ENCODE measurements at places on chromosomes 7 and 10. TPM values are rescaled to one million over a fixed set of nuclear protein-coding genes. Genes with fewer than 3 reads are reported as not detected.
A peak's percentile ranks its signal among the peaks of the same experiment; 100 is the strongest.

DNA sequence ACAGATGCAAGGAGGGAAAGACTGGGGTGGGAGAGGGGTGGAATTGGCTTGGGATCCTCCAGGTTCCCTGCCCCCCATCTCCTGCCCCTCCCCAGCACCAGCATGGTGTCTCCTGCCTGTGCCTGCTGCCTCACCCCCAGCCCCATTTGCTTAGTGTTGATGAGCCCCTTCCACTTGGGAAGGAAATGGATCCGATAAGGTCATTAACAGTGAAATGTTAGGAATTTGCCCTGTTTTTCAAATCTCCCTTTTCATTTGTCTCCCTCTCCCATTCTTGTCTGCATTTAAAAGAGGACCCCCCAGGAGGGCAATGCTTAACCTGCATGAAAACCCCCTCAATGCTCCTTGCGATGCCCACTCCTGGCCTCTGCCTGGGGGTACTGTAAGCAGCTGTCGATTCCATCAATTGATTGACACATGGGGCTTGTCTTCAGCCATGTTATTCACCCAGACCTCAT lies 51.5 kb downstream of the HK1 start:
- no peak for DNase-seq

DNA sequence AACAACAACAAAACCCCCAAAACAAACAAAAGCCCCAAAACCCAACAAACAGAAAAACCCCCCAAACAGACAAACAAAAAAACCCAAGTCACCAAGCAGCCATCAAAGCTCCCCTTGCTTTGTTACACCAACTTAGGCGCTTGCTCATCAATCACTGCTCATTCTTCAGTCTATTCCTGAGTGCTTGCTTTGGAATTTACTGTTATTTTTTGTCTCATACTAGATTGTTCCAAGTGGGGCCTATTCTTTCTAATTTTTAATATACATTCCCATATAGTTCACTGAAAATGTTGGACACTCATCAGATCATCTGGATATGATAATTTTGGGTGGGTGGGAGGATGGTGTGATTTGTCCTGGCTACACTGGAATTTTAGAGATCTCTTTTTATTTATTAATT lies 126.0 kb upstream of the JCAD start:
- DNase-seq = no peak

- DNase-seq = no peak
Observed at GRCh38 chr10:69377191-69377590, 39.5 kb downstream of the TACR2 start.

DNA sequence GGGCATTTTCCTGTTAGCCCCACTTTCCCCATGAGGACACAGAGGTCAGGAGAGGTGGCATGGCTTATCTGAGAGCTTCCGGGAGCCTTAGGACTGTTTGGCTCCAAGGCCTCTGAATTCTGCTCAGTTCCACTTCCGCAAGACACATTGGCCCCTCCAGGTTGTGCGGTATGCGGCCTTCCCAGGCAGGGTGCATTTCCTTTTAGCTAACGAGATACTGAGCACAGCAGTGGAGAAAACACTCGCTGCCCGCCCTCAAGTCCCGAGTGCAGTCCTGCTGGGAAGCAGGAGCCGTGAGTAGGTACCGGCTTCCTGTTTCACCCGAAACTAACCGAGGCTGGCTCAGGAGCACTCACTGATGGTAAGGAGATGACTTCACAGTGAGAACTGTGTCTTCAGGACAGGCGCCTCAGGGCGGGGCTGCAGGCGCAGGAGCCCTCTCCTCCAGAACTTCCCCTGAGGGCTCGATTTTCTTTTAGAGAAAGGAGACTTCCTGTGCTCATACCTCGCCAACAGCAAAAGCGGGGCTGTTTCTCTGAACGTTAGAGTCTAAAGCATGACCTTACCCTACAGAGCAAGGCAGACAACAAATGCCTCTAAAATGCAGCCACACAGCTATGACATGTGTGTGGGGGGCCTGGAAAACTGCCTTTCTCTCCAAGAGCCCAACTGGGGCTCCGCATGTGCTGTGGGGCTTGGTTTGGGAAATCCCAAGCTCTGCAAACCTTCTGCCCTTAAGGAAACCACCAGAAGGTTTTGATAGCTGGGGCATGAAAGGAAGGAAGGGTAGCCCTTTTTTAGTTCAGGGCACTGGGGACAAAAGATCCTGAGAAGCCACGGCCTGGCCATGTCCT lies 25.9 kb downstream of the RGS10 start:
- peak; percentile 83 for DNase-seq

- DNase-seq = no peak
Observed at GRCh38 chr7:111873963-111874690, 311.8 kb upstream of the IMMP2L start.

- no peak for DNase-seq
Observed at GRCh38 chr7:66517212-66517909, 111.3 kb upstream of the KCTD7 start.

GRCh38 chr7:80583901-80584300 lies 54.5 kb upstream of the CD36 start:
- no peak for DNase-seq

DNA sequence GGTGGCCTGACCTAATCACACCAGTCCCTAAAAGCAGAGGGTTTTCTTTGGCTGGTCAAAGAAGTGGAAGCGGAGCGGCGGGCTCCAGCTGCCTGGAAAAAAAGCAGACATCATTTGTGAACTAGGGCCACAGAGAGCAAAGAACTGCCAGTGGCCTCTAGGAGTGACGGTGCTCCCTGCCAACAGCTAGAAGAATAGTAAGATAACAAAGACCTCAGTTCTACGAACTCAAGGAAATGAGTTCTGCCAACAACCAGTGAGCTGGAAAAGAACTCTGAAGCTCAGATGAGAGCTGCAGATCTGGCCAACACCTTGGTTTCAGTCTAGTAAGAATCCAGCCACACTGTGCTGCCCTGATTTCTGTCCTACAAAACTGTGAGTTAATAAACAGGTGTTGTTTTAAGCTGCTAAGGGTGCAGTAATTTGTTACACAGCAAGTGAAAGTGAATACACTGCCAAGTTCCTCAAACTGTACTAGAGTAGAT lies 178.0 kb downstream of the SRPK2 start:
- DNase-seq = no peak

DNA sequence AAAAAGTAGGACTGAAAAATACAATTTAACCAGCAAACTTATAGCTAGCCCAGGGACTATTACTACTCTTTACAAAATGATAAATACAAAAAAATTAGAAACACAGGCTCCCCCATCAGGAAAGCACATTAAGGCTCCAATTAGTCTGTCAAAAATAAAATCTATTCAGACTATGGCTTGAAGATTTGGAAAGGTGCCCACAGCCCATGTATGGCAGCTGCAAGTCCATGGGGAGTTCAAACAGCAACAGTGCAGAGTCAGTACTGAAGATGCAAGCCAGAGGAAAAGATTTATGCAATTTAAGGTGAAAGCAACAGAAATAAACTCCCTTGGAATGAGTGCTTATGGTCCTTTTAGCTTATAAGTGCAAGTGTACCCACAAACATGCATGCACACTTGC lies 29.7 kb downstream of the IMMP2L start:
- no peak for DNase-seq

DNA sequence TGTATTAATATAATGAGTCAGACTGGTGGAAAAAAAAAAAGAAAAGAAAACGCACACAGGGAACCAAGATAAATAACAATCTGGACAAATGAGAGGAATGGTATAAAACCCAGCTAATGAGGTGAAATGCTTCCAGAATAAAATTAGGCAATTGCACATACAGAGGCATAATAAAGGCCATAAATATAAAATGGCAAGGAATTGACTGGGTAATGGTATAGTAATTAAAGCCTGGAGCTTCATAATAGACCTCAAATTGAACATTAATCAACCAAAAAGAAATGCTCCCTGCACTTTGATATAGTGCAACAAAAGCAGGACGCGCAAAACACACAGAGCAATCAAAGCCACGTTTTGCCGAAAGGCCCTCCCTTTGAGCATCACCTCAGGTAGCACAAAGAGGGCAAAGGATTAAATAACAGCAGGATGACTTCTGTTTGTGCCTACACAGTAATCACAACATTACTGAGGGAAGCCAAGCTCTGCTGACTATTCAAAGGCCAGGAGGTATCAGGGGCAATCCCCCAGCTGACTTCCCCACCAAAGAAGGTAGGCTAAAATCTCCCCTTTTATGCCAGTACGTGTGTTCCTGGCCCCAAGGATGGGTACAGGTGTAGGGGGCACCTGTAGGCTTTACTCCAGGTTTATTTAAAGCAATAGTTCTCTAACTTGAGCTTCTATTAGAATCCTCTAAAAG lies 343.7 kb downstream of the ELMO1 start:
- no peak for DNase-seq

DNA sequence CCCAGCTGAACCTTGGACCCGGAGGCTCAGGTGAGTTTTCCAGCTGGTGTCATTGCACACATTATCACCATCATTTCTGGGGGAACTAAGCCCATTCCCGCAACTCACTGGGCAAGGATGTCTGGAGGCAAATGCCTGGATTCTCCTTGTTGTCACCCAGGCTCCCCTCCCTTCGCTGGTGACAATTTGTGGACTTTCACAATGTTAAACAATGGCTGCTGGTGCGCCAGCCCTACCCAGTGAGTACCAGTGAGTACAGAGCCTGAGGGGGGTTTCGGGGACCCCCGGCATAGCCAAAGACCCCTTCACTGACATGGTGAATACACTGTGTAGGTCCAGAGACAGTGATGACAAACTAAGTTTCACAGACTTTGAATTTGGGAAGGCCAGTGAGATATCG lies 189.2 kb downstream of the ADARB2 start:
- no peak for DNase-seq

GRCh38 chr7:115066050-115066449 lies 144.2 kb downstream of the MDFIC start:
- no peak for DNase-seq

- no peak for DNase-seq
Observed at GRCh38 chr7:107029061-107029763, 15.3 kb upstream of the PRKAR2B start.

- no peak for DNase-seq
Observed at GRCh38 chr10:69489506-69490090, 38.3 kb downstream of the TSPAN15 start.

- DNase-seq = no peak
Observed at GRCh38 chr7:14341200-14341775, 351.8 kb upstream of the ETV1 start.

DNA sequence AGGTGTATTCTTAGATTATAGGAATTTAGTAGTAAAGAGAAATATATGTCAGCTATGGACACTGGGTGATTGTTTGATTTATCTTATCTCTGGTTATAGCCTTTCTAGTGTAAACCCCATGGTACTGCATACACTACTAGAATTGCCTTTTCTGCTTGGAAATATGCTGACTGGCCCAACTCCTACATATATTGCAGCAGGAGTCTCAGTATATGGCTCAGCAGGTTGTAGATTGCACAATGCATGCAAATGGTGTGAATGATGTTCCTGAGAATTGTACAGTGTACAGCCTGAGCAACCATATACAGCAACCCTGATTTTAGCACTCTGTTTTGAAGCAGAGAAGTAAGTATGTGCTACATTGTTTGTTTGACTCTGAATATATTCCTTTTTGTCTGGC lies 153.4 kb upstream of the NPY start:
- no peak for DNase-seq

DNA sequence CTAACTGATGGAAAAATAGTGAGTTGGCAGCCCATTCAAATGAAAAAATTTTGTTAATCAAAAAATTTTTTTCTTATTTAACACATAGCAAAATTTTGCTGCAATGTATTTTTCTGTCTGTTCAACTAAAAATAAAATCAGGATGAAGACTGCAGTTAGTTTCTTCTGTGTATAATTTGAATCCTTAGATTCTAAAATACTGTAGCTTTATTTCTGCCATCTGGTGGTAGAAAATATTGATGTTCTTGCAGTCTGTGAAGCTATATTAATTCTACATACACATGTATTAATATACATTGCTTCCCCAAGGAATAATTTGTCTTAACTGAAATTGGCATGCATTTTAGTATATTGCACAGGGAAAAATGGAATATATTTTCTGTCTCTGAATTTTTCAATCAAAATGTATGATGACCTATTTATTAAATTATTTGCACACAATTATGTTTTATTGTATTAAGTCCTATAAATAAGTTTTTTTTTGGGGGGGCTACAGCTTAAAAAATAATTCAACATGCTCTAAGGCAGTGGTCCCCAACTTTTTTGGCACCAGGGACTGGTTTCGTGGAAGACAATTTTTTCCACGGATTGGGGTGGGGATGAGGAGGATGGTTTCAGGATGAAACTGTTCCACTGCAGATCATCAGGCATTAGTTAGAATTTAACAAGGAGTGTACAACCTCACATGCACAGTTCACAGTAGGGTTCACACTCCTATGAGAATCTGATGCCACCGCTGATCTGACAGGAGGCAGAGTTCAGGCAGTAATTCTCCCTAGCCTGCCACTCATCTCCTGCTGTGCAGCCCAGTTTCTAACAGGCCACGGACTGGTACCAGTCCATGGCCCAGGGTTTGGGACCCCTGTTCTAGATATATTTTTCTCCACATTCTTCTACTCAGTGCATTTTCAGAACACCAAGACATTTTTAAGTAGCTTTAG lies 119.4 kb downstream of the GNAT3 start:
- DNase-seq = no peak

DNA sequence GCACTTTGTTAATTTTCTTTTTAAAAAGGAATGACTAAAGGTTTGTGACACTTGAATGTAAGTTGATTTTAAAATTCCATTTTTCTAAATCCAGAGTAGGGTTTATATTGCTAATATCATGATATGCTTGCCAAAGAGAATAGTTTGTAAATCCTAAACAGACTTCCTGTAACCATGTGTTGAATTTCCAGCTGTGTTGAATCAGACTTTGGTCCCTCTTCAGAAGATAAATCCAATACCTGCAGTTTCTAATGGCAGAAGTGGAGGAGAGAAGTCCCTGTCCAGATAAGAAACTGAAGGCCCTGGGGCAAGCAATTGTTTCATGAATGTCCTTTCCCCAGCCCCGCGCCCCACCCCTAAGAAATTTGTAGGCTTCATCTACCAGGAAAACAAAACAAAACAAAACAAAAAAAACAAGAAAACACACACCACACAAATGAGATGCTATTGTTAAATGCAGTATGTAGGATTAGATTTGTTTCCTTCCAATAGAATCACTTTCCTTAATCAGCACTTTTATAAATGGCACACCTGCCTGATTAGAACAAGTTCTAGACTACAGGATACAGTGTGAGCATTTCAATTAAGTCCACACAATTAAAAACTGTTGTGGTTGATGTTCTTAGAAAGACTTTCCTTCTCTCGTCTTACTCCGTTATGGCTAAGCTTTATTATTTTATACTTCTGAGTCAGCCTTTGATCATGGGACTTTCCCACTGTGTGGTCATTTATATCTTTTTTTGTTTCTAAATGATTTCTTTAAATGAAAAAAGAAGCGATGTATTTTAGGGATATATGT lies 122.8 kb downstream of the KAT6B start:
- no peak for DNase-seq

The ODAD2 gene
- total RNA-seq = not detected

The KIF11 gene
- total RNA-seq = 0.38 TPM

The UNCX gene
- total RNA-seq = not detected

The TMEM72 gene
- total RNA-seq = not detected

The ACHE gene
- total RNA-seq = 0.22 TPM

The PAPOLB gene
- total RNA-seq = not detected

The CCDC201 gene
- not detected for total RNA-seq

The ACADSB gene
- total RNA-seq = 17.9 TPM

The NPTX2 gene
- not detected for total RNA-seq

Data from CD4-positive, alpha-beta T cell (primary cell).